ENCODE measurements at places on chromosomes 3 and 15.

GRCh38 chr15:41464889-41465580, 28.6 kb upstream of the ITPKA start:
- peaks cover 20% of the 10 kb centered on the region for H3K36me3 ChIP-seq
- no peak overlapping the region for H3K4me3 ChIP-seq
- H3K27ac ChIP-seq, result no peak overlapping the region
- no peaks in the 10 kb centered on the region for H3K27me3 ChIP-seq
- no peaks in the 10 kb centered on the region for H3K4me1 ChIP-seq
- no peak for DNase-seq

- H3K27ac ChIP-seq, result no peak overlapping the region
- no peak for DNase-seq
- no peak overlapping the region for H3K4me3 ChIP-seq
- H3K4me1 ChIP-seq, result no peaks in the 10 kb centered on the region
Observed at GRCh38 chr3:184496933-184497332, 64.7 kb upstream of the EPHB3 start.

DNA sequence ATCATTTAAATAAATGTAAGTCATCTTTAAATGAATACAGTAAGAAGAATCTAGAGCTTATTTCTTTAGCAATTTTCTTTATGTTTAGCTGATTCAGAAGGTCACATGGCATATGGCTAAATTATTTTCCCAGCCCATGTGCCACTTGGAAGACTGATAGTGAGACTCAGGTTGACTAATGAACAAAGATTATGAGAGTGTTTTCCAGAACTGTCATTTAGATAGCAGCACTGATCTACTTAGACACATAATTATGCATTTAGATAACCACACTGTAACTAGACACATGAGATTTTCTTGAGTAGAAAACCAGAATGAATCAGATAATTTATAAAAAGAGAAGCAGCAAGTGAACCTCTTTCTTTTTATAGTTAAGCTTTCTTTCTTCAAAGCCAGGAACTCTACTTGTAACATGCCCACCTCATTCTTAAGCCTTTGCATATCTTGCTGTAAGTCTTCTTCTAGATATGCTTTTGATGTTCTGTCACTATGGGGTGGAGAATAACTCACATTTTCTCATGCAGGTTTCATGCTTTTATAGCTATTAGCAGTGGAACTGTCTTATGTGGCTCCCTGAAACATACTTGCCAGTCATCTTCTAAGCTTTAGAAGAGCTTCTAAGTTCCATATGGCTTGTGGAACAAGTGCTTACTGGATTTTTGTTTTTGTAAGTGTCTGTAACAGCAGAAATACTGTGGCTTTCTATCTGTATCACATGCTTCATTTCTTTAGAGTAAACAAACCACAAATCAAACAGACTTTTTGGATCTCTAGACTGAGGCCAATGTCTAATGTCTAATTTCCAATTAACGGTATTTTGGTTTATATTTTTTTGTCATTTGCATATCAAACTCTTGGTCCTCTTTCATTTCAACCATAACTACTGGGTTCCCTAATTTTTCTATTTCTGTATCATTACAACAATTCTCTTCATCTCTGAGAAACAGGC, 101.4 kb downstream of the LMLN start:
- no peak overlapping the region for H3K4me3 ChIP-seq
- no peaks in the 10 kb centered on the region for H3K27me3 ChIP-seq
- no peak for DNase-seq
- no peaks in the 10 kb centered on the region for H3K4me1 ChIP-seq
- H3K27ac ChIP-seq, result no peak overlapping the region

- no peak overlapping the region for H3K4me3 ChIP-seq
- no peak overlapping the region for H3K27ac ChIP-seq
- no peak for DNase-seq
- H3K4me1 ChIP-seq, result no peaks in the 10 kb centered on the region
Observed at GRCh38 chr3:140288595-140288994, 353.6 kb downstream of the CLSTN2 start.

GRCh38 chr3:157810924-157811718, 295.1 kb downstream of the SHOX2 start:
- H3K27me3 ChIP-seq, result no peaks in the 10 kb centered on the region
- H3K4me3 ChIP-seq, result no peak overlapping the region
- H3K27ac ChIP-seq, result no peak overlapping the region
- H3K4me1 ChIP-seq, result no peaks in the 10 kb centered on the region
- H3K36me3 ChIP-seq, result no peaks in the 10 kb centered on the region

DNA sequence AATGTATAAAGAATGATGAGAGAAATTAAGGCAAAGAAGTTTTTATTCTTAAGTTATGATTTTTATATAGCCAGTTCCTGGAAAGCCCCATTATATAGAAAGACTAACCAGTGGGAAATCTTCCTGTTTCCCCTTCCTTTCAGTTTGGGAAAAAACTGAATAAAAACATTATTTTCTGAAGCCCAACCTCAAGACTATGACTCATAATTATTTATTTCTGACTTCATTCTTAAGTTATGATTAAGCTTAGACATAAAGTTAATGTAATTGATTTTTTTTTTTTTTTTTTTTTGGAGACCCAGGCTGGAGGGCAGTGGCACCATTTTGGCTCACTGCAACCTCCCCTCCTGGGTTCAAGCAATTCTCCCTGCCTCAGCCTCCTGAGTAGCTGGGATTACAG, 55.8 kb downstream of the TRPC1 start:
- no peaks in the 10 kb centered on the region for H3K27me3 ChIP-seq
- no peaks in the 10 kb centered on the region for H3K36me3 ChIP-seq
- H3K4me1 ChIP-seq, result no peaks in the 10 kb centered on the region
- H3K27ac ChIP-seq, result no peak overlapping the region

DNA sequence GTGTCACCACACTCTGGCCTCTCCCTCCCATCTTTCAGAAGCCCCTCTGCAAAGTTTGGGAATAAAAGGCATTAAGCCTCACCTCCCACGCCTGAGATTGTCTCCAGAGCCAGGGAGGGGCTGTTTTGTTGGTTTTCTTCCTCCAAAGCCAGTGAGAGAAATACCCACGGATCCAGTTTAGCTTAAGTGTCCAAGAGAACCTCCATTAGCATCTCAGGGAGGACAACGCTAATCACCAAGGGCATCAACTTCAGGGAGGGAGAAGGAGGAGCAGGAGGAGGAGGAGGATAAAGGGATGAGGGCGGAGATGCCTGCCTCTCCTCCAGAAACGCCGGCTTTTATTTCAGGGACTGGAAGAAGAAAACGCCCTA, 101.6 kb downstream of the SRGAP3 start:
- DNase-seq, result no peak
- H3K36me3 ChIP-seq, result no peaks in the 10 kb centered on the region
- no peak overlapping the region for H3K27ac ChIP-seq
- H3K4me3 ChIP-seq, result no peak overlapping the region
- no peaks in the 10 kb centered on the region for H3K27me3 ChIP-seq

- no peak for DNase-seq
- H3K36me3 ChIP-seq, result no peaks in the 10 kb centered on the region
- no peak overlapping the region for H3K27ac ChIP-seq
- H3K4me1 ChIP-seq, result no peaks in the 10 kb centered on the region
Observed at GRCh38 chr3:82114589-82114988, 353.1 kb upstream of the GBE1 start.

- DNase-seq, result peak; percentile 81
- no peak overlapping the region for H3K4me3 ChIP-seq
- no peak overlapping the region for H3K27ac ChIP-seq
- H3K27me3 ChIP-seq, result no peaks in the 10 kb centered on the region
- H3K4me1 ChIP-seq, result peaks cover 7% of the 10 kb centered on the region
- no peaks in the 10 kb centered on the region for H3K36me3 ChIP-seq
Observed at GRCh38 chr3:39189959-39190269, 2.5 kb downstream of the XIRP1 start.

- H3K4me3 ChIP-seq, result no peak overlapping the region
- no peaks in the 10 kb centered on the region for H3K27me3 ChIP-seq
- H3K36me3 ChIP-seq, result no peaks in the 10 kb centered on the region
- no peak for DNase-seq
- H3K27ac ChIP-seq, result no peak overlapping the region
Observed at GRCh38 chr3:194592798-194593752, 40.1 kb downstream of the TMEM44 start.

- no peaks in the 10 kb centered on the region for H3K36me3 ChIP-seq
- no peaks in the 10 kb centered on the region for H3K27me3 ChIP-seq
- H3K4me3 ChIP-seq, result no peak overlapping the region
Observed at GRCh38 chr3:38541806-38542205, 45.7 kb downstream of the EXOG start.

DNA sequence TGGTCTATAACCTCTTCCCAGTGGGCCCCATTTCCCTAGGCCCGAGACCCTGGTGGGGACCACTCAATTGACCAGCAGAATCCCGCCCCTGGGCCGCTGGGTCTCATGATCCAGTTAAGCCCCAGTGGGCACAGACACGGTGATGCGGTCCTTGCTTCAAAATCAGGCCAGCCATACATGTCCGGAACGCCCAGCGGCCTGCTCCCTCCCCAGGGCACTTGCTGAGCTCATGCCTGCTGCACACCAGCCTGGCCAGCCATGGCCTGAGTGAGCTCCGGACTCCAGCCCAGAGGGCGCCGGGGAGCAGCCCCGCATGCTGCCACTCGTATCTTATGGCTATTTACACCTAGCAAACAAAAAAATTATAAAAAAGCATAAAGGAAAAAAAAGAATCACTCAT, 34.4 kb upstream of the IQSEC1 start:
- H3K27ac ChIP-seq, result no peak overlapping the region
- H3K36me3 ChIP-seq, result no peaks in the 10 kb centered on the region
- H3K4me1 ChIP-seq, result peaks cover 7% of the 10 kb centered on the region
- no peak for DNase-seq

DNA sequence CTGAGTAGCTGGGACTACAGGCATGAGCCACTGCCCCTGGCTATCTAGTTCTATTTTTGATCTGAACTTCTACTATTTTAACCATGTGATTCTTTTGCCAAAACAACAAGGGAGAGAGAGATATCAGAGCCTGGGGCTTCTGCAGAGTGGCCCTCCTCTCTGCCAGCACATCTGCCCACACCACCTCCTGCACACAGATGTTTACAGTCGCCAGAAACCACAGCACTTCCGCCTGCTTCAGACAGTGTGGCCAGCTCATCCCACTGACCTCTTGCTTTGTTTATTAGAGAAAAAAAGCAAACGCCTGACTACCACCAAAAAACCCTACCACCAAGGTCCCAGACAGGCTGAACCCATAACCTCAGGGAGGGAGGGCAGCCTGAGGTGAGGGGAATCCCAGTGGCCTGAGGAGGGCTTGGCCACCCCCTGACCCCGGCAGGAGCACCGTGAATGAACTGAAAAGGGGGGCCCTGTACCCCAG, 85.9 kb upstream of the ABHD2 start:
- H3K4me1 ChIP-seq, result no peaks in the 10 kb centered on the region
- H3K27ac ChIP-seq, result peak overlapping the region; percentile 3
- H3K36me3 ChIP-seq, result no peaks in the 10 kb centered on the region
- no peaks in the 10 kb centered on the region for H3K27me3 ChIP-seq
- no peak overlapping the region for H3K4me3 ChIP-seq
- no peak for DNase-seq

DNA sequence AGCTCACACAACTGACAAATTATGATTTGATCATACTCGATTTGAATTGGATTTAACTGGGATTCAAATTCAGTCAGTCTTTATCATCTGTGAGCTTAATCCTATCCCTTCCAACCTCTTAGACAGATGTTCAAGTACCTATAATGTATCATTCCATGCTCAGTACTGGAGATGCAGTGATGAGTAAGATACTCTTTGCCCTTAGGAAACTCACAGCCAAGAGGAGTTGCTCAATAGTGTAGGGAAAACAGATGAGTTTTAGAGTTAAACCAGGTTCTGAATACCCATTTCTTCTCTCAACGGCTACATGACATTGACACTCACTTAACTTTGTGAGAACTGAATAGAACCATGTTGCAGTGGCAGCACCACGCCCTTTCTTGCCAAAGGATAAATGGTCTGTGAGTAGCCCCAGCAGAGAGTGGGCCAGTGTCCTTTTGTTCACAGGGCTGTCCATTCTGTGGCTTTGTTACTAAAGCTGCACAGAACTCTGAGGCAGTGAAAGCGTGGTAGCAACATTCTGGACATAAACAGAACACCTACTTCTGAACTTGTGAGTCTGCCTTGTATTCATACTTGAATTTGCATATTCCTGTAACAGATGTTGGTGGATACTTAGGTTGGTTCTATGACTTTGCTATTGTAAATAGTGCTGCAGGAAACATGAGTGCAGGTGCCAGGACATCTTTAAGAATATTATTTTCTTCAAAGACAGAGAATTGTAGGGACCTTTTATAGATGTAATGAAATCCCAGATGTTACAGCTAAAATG, 91.6 kb downstream of the RASA2 start:
- peaks cover 31% of the 10 kb centered on the region for H3K36me3 ChIP-seq
- no peak overlapping the region for H3K4me3 ChIP-seq
- no peak overlapping the region for H3K27ac ChIP-seq
- no peaks in the 10 kb centered on the region for H3K27me3 ChIP-seq
- DNase-seq, result no peak

- peaks cover 25% of the 10 kb centered on the region for H3K4me1 ChIP-seq
- DNase-seq, result no peak
- no peak overlapping the region for H3K4me3 ChIP-seq
- no peaks in the 10 kb centered on the region for H3K27me3 ChIP-seq
- no peaks in the 10 kb centered on the region for H3K36me3 ChIP-seq
Observed at GRCh38 chr3:196611761-196612483, 27.6 kb upstream of the NRROS start.

GRCh38 chr3:149214702-149215101, 6.9 kb downstream of the CP start:
- no peak overlapping the region for H3K27ac ChIP-seq
- DNase-seq, result no peak

DNA sequence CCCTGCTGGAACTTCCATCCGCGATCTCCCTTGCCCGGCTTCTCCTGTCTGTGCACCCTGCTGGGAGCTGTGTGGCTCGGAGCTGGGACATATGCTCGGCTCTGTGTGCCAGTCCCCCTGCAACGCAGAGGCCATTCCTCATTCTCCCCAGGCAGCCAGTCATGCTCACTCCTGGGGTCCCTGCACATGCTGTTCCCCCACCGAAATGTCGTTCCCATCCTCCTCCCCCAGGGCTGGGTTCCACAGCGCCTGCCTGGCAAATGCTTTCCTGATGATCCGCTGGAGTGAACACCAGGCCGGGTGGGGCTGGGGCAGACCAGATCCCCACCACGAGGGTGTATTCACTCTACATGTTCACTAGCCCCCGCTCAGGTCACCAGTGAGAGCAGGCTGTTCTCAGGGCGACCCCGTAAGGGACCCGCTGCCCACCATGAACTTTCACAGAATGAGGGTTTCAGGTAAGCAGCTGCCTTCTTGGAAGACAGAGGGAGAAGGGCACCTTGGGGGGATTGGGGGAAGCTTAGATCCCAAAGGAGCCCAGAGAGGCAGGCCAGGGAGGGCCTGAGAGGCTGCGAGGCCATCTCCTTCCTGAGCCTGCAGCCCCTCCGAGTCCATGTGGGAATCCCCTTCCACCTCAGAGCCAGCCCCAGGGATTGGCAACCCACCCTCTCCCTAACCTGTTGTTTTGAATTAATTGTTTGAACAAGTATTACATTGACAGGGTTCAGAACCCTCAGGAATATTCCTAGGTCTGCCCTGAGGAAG, 88.7 kb upstream of the IQSEC1 start:
- H3K4me1 ChIP-seq, result no peaks in the 10 kb centered on the region
- H3K36me3 ChIP-seq, result no peaks in the 10 kb centered on the region
- no peak overlapping the region for H3K4me3 ChIP-seq
- no peak for DNase-seq

- no peaks in the 10 kb centered on the region for H3K27me3 ChIP-seq
- no peaks in the 10 kb centered on the region for H3K36me3 ChIP-seq
- no peak overlapping the region for H3K4me3 ChIP-seq
- H3K4me1 ChIP-seq, result no peaks in the 10 kb centered on the region
- no peak for DNase-seq
Observed at GRCh38 chr15:27783678-27784077, 315.4 kb downstream of the OCA2 start.
